ENCODE measurements at places on chromosomes 2 and 18.

- no peak for DNase-seq
These were observed 81.1 kb upstream of the OTOF start for GRCh38 chr2:26559044-26559405.

DNA sequence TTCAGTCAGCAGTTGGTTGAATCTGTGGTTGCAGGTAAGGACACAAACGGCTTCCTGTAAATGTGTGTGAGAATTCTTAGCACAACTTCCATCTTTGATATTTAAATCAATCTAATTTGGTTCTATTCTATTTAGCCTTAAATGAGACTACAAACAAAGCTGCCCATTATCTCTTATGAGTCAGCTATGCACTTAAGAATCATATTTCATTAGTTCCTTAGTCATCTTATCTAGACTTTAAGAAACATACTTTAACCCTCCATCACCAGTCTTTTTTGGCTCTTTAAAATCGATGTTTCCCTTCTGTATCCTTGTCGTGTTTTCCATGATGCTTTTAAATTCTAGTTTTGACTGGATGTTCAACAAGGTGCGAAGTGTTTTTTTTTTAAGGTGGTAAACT, 114.4 kb upstream of the TMEM200C start:
- no peak for DNase-seq

- no peak for DNase-seq
These were observed 43.2 kb upstream of the SOS1 start for GRCh38 chr2:39164089-39164488.

GRCh38 chr2:10977621-10978020, 65.9 kb downstream of the KCNF1 start:
- DNase-seq = no peak

DNA sequence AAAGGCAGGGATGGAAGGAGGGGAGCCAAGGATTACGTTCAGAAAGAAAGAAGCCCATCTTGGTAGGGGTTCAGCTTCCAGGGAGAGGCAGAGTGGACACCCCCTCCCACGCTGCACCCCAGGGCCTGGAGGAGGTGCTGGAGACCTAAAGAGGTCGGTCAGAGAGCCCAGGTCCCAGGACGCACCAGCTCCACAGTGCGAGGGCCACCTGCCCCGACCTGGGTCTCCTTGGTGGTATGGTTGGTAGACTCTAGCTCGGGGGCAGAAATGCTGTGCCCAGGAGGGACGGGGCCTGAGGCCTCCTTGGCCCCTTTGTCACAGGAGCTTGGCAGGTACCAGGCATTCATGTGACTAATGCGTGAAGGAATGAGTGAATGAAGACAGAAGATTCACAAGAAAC, 87.1 kb upstream of the RAB6C start:
- no peak for DNase-seq

DNA sequence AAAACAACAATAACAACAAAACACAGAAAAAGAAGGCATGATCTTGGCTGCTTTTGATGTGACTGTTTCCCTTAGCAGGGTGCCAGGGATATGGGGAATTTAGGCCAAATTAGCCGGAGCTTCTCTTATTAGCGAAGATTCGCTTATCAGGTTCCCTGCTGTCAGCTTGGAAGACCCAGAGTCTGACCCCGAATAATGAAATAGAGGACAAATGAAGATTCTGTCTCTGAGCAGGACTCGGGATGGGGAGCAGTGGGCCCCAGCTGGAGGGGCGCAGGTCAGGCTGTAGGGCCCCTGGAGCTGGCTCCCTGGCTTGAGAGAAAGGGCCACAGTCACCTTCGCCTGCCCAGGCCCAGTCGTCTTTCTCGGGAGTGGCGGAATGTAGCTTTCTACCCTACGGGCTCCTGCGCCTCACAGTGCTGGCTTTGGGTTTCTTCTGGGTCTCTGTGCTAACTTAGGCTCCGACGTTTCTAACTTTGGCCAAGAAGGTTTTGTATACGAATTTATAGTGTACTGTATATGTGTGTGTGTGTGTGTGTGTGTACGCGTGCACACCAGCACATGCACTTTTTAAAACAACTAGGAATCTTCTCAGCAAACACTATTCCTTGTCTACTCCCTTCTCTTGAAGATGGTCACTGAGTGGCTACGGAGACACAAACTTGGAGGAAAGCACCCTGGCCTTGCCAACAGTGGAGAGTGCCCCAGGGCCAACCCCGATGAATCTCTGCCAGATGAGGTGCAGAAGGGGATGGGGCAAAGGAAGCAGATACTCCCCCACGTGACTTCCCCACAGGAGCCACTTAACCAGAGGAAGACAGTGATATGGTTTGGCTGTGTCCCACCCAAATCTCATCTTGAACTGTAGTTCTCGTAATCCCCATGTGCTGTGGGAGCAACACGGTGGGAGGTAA, 195.6 kb upstream of the COPS8 start:
- DNase-seq = no peak

- peak; percentile 4 for DNase-seq
These were observed 3.2 kb downstream of the UBE2E3 start for GRCh38 chr2:180983468-180984242.

GRCh38 chr2:209495855-209496585, 72.2 kb downstream of the MAP2 start:
- no peak for DNase-seq

DNA sequence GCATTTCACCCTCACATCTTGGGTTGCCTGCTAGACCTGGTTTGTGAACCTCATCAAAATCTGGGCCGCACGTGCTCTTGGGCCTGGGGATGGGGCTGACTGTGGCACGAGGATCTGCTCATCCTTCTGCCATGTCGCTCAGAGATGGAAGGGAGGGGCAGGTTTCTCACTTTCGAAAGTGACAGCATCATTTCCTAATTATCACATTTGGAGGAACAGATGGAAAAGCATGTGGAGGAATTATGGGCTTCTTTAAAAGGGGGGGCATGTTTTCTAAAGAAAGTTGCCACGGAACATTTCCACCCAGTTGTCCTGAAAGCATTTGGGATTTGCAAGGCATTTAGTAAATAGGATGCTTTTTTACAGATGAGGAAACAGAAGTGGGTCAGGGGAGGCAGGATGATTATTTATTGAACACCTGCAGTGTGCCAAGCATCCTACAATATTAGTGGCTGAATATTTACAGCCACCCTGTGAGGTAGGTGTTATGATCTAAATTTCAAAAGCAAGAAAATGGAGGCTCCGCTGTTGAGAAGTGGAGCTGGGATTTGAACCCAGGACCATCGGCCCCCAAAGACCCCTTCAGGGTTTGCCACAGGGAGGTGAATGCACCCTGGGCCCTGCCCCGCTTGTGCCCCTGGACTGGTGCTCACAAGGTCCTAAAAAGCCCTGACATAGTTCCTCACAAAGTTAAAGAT, 104.2 kb upstream of the MYCN start:
- no peak for DNase-seq

DNA sequence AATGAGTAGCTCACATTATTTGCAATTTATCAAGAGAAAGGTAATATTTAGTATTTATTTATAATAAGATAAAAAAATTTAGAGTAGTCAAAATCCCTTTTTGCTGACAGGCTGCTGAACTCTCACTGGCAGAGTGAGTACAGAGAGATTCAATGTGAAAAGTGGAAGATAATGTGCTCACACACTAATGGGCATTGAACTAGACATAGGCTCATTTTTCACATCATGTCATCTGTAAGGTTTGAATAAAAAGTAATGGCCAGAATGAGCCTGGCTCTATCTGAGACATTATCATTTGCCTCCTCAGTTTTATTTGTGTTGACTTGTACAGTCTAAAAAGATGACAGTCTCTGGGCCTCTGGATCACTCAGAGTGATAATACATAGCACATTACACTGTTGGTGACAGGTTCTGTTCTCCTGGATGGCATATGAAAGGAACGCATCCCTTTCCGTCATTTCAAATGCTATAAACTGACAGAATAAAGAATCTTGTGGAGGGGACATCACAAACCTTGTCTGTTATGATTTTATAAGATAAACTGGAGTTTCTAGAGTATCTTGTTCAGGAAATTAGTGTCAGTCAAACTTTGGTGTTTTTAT, 812.9 kb downstream of the NR4A2 start:
- no peak for DNase-seq

GRCh38 chr2:219071131-219071816, 10.6 kb upstream of the IHH start:
- no peak for DNase-seq

All from NCI-H1930 (cell line).